ENCODE measurements at places on chromosomes 4 and X.

DNA sequence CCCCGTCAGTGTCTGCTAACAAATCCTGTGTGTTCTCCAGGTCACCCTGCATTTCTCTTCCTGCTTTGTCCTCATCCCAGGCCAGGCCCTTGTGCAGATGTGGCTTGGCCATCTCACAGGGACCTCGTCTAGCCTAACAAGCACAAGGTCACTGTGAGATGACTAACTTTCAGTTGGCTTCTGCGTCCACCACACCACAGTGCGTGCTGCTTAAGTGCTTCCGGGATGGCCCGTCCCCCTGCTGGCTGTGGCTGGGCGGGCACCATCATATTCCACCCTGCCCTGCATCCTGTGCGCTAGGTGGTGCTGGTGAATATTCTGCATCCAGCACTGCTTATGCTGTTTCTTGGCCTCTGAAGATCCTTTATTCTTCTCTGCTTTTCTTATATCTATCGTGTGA, 33.8 kb downstream of the RBBP7 start:
- peaks cover 14% of the 10 kb centered on the region for H3K4me1 ChIP-seq
- H3K36me3 ChIP-seq, result peaks cover under 1% of the 10 kb centered on the region
- peak; percentile 59 for DNase-seq
- H3K27me3 ChIP-seq, result no peaks in the 10 kb centered on the region

DNA sequence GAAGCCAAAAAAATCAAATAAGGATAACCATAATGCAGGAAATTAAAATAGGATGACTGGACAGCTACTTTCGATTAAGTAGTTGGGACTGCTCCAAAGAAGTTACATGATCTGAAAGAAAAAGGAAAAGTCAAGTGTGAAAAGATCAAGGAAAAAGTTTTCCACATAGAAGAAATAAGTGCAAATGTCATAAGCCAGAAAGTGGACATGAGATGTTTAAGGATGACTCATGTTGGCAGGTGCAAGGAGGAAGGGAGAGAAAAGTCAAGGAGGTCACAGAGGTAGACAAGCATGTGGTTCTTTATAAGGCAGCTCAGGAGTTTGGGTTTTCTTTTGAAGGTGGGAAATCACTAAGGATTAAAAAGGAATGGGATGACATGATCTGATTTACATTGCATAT, 89.8 kb upstream of the GPRIN3 start:
- H3K4me1 ChIP-seq, result no peaks in the 10 kb centered on the region
- H3K27ac ChIP-seq, result no peak overlapping the region
- no peak for DNase-seq
- no peaks in the 10 kb centered on the region for H3K36me3 ChIP-seq
- peaks cover 5% of the 10 kb centered on the region for H3K27me3 ChIP-seq

GRCh38 chr4:102598086-102598761, 97.1 kb downstream of the NFKB1 start:
- H3K4me1 ChIP-seq, result no peaks in the 10 kb centered on the region
- H3K27ac ChIP-seq, result no peak overlapping the region
- no peak overlapping the region for H3K4me3 ChIP-seq
- H3K27me3 ChIP-seq, result no peaks in the 10 kb centered on the region
- H3K36me3 ChIP-seq, result peaks cover 100% of the 10 kb centered on the region

DNA sequence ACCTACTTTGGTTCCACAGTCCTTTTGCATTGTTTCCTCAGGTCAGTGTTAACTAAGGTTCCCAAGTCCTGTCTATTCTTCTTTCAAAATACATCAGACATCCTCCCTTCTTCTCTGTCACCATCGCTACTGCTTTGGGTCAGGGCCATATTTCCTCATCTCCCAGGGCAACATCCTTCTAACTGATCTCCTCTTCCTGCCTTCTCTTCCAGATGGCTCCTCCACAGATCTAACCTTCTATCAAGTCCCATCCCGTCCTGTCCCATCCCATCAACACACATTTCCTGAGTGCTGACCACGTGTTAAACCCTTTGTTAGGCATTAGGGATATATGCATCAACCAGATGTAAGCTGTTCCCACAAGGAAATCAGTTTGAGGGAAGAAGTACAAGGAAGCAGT, 25.9 kb downstream of the PLAC1 start:
- peak overlapping the region; percentile 66 for H3K27ac ChIP-seq
- H3K27me3 ChIP-seq, result no peaks in the 10 kb centered on the region
- H3K4me1 ChIP-seq, result no peaks in the 10 kb centered on the region
- DNase-seq, result no peak

DNA sequence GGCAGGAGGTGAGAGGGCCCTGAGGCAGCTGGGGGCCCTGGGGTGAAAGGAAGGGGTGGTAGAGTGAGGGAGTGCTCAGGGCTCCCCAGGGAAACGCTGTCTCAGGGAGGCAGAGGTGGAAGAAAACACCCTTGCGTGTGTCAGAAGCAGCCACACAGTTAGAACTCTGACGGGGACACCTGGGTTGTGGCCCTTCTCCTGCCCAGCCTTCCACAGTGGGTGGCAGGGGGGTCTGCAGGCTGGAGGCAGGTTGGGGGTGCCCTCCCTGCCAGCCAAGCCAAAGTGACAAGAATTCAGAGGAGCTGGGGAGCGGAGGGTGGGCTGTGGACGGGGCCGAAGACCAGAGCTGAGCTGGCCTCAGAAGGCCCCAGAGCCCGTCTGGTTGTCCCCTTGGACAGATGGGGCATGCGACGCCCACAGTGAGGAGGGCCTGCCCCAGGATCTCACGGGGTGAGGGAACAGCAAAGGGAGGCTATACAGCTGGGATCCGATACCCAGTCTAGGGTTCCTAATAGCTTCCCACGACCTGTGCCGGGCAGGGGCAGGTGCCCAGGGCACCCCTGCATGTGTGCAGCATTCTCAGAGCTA, 105.2 kb upstream of the ADRA2C start:
- no peak overlapping the region for H3K4me3 ChIP-seq
- H3K27me3 ChIP-seq, result peaks cover 67% of the 10 kb centered on the region
- no peak overlapping the region for H3K27ac ChIP-seq

DNA sequence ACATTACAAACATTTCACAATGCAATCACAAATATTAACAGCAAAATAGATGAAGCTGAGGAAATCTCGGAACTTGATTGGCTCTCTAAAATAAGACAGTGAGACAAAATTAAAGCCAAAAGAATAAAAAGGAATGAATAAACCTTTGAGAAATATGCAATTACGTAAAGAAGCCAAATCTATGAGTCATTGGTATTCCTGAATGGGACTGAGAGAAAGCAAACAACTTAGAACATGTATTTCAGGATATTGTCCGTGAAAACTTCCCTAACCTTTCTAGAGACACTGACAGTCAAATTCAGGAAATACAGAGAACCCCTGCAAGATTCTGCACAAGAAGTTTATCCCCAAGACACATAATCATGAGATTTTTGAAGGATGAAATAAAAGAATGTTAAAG, 48.4 kb upstream of the SPANXN2 start:
- H3K4me1 ChIP-seq, result no peaks in the 10 kb centered on the region
- no peaks in the 10 kb centered on the region for H3K27me3 ChIP-seq

DNA sequence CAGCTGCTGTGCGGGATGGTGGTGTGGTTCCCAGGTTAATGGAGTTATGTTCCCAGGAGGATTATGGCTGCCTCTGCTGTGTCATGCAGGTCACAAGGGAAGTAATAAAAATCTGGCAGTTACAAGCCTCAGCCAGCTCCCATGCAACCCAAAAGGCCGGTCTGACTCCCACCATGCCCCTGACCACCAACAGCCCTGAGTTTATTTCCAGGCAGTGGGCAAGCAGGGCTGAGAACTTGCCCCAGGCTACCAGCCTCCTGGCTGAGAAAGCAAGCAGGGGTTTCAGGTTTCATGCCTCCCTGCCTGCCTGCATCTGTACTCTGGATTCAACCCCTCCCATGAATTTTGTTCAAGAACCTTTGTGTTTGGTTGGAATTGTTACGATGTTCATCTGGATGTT, 732.7 kb upstream of the POU3F4 start:
- H3K4me1 ChIP-seq, result no peaks in the 10 kb centered on the region
- no peaks in the 10 kb centered on the region for H3K36me3 ChIP-seq
- no peak overlapping the region for H3K4me3 ChIP-seq
- H3K27ac ChIP-seq, result no peak overlapping the region
- DNase-seq, result no peak

DNA sequence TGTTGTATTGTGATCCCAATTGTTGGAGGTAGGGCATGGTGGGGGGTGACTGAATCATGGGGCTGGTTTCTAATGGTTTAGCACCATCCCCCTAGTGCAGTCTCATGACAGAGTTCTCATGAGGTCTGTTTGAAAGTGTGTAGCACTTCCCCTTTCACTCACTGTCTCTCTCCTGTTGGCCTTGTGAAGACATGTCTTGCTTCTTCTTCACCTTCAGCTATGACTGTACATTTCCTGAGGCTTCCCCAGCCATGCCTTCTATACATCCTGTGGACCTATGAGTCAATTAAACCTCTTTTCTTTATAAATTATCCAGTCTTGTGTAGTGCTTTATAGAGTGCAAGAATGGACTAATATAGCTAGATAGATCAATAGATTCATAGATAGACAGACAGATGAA, 230.0 kb downstream of the MAGEE1 start:
- H3K4me3 ChIP-seq, result no peak overlapping the region
- H3K27me3 ChIP-seq, result no peaks in the 10 kb centered on the region
- no peaks in the 10 kb centered on the region for H3K36me3 ChIP-seq
- H3K27ac ChIP-seq, result no peak overlapping the region
- H3K4me1 ChIP-seq, result no peaks in the 10 kb centered on the region

GRCh38 chr4:167233685-167234315, 494 bp downstream of the SPOCK3 start:
- no peak for DNase-seq
- H3K27me3 ChIP-seq, result peaks cover 31% of the 10 kb centered on the region
- H3K4me1 ChIP-seq, result no peaks in the 10 kb centered on the region
- no peaks in the 10 kb centered on the region for H3K36me3 ChIP-seq
- no peak overlapping the region for H3K27ac ChIP-seq
- peak overlapping the region; percentile 54 for H3K4me3 ChIP-seq

- no peak overlapping the region for H3K4me3 ChIP-seq
- H3K27ac ChIP-seq, result no peak overlapping the region
- no peaks in the 10 kb centered on the region for H3K4me1 ChIP-seq
- H3K27me3 ChIP-seq, result no peaks in the 10 kb centered on the region
These were observed 49.1 kb upstream of the DYNLT3 start for GRCh38 chrX:37896511-37896890.

- peak; percentile 50 for DNase-seq
- no peaks in the 10 kb centered on the region for H3K27me3 ChIP-seq
- peak overlapping the region; percentile 7 for H3K27ac ChIP-seq
- H3K4me3 ChIP-seq, result no peak overlapping the region
These were observed 244.3 kb downstream of the CBR4 start for GRCh38 chr4:168765726-168766125.

GRCh38 chrX:49003696-49004095, 1.6 kb upstream of the GRIPAP1 start:
- no peaks in the 10 kb centered on the region for H3K36me3 ChIP-seq
- H3K4me1 ChIP-seq, result no peaks in the 10 kb centered on the region
- no peak overlapping the region for H3K27ac ChIP-seq
- H3K4me3 ChIP-seq, result no peak overlapping the region
- H3K27me3 ChIP-seq, result no peaks in the 10 kb centered on the region
- no peak for DNase-seq

- no peaks in the 10 kb centered on the region for H3K4me1 ChIP-seq
- H3K4me3 ChIP-seq, result no peak overlapping the region
- H3K36me3 ChIP-seq, result no peaks in the 10 kb centered on the region
- no peak overlapping the region for H3K27ac ChIP-seq
- H3K27me3 ChIP-seq, result no peaks in the 10 kb centered on the region
These were observed 34.3 kb downstream of the ZNF330 start for GRCh38 chr4:141255016-141255415.

- H3K4me1 ChIP-seq, result no peaks in the 10 kb centered on the region
- DNase-seq, result peak; percentile 88
- H3K36me3 ChIP-seq, result no peaks in the 10 kb centered on the region
- peak within 1 kb of the TSS; percentile 66 for H3K4me3 ChIP-seq
- peaks cover 5% of the 10 kb centered on the region for H3K27me3 ChIP-seq
These were observed at the start of gene HDX for GRCh38 chrX:84501798-84502628. HDX (minus strand) TSS chrX:84502453; CDS start chrX:84475397, 27,056 bp downstream.

GRCh38 chrX:123834116-123834515, 25.7 kb upstream of the XIAP start:
- peak overlapping the region; percentile 4 for H3K27ac ChIP-seq
- H3K36me3 ChIP-seq, result no peaks in the 10 kb centered on the region
- DNase-seq, result no peak
- H3K4me3 ChIP-seq, result no peak overlapping the region
- no peaks in the 10 kb centered on the region for H3K4me1 ChIP-seq

DNA sequence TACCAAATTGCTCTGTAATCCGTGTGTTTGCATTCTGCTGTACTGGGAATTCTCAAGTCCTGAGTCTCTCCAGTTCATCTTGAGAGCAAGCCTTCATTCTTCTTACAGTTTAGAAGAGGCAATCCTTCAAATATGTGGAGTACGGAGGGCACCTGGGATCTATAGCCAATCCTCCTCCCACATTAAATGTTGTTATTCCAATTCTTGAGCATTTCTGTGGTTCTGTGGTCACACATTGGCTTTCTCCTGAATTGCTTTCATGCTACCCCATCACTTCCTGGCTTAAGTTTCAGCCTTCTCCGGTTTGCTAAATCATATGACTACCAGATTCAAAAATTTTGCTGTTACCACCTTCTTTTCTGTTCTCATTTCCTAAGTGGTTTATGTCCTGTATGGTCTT, 611.1 kb downstream of the PCDH19 start:
- no peak for DNase-seq
- H3K36me3 ChIP-seq, result no peaks in the 10 kb centered on the region
- no peak overlapping the region for H3K4me3 ChIP-seq
- no peaks in the 10 kb centered on the region for H3K4me1 ChIP-seq
- H3K27me3 ChIP-seq, result no peaks in the 10 kb centered on the region
- H3K27ac ChIP-seq, result no peak overlapping the region

- no peak for DNase-seq
- no peak overlapping the region for H3K4me3 ChIP-seq
- no peaks in the 10 kb centered on the region for H3K4me1 ChIP-seq
- H3K27me3 ChIP-seq, result no peaks in the 10 kb centered on the region
These were observed 1692.1 kb downstream of the PCDH19 start for GRCh38 chrX:98717970-98718369.

- no peaks in the 10 kb centered on the region for H3K27me3 ChIP-seq
- no peak overlapping the region for H3K4me3 ChIP-seq
- H3K36me3 ChIP-seq, result no peaks in the 10 kb centered on the region
- no peaks in the 10 kb centered on the region for H3K4me1 ChIP-seq
- no peak overlapping the region for H3K27ac ChIP-seq
These were observed 46.2 kb upstream of the FAM9A start for GRCh38 chrX:8847360-8847759.

DNA sequence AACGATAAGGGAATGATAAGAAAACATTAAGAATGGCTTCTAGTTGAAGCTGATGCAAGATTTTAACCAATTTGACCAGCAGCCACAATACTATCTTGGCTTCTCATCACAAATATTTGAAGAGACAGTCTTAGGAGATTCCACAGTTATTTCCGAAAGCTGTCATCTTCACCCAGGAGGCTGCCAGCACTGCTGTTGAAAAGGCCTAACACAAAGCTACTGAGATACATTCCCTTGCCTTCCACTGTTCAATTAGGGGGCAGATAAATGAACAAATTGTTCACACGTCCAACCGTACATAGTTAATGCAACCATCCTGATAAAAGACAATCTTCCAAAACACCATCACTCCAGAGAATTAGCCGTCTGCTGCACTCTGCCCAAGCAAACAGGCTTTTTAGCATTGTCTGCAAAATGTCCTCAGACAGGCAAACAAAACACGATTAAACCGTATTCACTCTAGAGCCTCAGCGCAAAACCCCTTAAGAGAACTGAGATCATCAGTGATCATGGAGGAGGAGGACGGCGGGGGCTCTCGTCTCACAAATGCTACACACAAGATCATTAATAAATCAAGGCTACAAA, 189.8 kb upstream of the PSAPL1 start:
- peaks cover 4% of the 10 kb centered on the region for H3K27me3 ChIP-seq
- DNase-seq, result no peak
- no peak overlapping the region for H3K4me3 ChIP-seq
- no peak overlapping the region for H3K27ac ChIP-seq
- no peaks in the 10 kb centered on the region for H3K4me1 ChIP-seq

Data from psoas muscle (tissue), 8 donors.